ENCODE measurements at places on chromosomes 12 and 14.

DNA sequence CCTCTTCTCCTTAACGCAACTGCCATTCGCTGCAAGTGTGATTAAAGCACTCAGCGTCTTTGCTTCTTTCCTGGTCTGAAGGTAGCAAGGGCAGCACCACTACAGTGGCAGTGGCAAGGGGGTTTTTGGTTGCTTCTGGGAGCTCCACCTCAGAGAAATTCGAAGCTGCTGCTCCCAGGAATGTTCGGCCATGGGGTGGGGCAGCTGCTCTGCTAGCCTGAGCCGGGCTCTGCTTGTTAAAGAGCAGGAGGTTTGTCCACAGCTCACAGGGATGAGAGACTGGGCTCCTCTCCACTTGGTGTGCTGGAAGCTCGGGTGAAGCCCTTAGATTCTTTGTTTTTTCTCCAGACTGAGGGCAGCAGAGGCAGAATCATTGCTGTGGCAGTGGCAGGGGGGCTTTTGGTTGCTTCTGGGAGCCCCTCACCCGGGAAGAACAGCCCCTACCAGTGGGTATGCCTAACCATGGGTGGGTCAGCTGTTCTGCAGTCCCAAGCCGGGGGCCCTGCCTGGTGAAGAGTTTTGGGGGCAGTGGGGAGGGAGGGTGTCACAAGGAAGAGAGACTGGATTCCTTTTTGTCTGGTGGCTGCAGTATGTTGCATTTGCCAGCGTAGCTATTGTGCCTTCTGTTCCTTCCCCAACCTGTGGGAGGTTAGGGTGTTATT is 340.2 kb downstream of the AEBP2 start:
- DNase-seq, result no peak

DNA sequence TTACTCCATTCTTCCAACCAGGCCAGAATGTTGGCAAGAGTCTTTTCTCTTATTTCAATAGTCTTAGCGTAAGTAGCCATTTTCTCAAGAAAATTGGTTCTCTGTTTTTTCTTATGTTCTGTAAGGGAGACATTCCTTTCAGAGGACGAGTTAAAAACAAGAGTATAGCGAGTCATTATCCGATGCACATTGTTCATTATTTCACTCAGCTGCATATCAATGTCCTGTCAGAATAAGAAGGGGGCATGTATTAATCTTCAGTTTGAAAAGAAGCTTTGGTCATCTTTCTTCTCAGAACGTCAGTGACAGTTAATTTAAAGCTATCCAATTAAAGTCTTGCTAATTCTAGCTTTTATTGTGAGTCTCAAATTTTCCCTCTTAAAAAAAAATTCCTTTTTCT is 33.3 kb downstream of the FAM186A start:
- no peak for DNase-seq

GRCh38 chr12:47545938-47546609 is 159.8 kb downstream of the RPAP3 start:
- no peak for DNase-seq

DNA sequence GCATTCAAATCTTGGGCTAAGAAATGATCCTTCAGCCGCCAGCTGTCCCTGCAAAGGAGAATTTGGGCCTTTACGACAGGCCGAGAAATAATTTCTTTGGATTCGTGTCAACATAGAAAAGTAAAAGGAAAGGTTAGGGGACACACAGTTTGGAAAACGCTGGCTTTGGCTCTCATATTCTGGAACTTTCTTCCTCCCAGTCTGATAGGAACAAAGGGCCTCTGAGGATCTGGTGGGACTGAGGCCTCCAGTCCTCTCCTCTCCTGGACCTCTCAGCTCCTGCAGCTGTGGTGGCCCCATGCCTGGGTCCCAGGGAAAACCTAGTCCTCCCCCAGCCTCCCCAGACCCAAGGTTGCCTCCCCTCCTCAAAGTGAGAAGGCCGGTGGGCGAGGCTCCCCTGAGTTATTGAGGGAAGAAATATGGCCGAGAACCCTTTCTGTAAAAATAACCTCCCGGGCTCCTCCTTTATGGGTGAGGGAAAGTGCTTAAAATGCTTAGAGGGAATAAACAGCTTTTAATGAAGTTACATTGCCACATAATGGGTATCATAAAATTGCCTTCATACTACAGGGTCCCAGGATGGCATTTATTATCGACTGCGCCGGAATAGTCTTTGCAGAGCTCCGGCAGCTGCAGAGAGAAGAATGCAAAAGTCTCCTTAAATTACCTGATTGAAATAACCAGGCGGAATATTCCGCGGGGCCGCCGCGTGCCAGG is 188.3 kb downstream of the PHETA1 start:
- no peak for DNase-seq

DNA sequence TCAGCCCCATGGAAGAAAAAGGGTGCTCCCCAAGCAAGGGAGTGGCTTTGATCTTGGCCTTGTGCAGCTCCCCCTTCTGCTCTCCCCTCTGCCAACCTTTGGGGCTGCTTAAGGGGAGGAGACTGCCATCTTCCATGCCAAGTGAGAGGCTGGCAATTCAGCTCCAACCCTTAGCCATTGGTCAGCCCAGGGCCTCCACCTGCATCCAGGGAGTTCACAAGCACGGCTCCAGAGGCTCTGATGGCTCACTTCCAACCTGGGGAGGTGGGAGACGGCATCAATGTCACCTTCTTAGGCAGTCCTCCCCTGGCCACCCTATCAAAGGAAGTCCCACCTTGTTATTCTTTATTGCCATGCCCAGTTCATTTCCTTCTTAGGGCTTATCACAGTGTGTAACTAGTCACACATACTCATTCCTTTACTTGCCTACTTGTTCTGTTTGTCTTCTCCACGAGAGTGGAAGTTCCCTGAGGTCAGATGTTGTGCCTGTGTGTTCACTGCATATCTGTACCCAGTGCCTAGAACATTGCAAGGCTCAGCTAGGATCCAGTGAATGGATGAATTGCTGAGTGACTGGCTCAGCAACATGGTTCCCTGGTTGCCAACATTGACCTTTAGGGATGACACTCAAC is 5.0 kb downstream of the HDAC7 start:
- no peak for DNase-seq

DNA sequence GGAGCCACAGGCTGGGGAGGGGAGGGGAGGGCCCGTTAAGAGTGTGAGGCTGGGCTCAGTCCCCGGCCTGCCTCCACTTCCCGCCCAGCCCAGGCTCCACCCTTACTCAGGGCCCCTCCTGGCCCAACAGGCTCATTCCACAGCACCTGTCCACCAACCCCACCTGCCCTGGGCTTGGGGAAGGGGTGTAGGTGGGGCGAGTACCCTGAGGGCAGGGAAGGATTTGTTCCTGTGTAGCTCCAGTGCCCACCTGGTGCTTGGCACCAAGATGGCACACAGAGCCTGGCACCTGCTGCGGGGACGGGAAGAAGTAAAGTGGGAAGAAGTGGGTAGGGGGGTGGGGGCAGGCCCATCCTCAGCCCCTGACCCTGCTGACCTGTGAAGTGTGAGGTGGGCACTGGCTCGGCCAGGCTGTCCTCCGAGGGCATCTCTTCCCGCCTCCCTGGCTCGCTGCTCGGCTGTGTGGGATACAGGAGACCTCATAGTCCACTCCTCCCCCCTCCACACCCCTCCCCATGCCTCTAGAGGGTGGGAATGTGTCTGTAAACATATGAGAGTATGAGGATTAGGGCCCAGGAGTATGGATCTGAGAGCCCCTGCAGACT is 35.1 kb downstream of the NCKAP5L start:
- no peak for DNase-seq

GRCh38 chr14:24982472-24983155 is 67.3 kb downstream of the STXBP6 start:
- no peak for DNase-seq

GRCh38 chr12:54352891-54353874 is 11.1 kb downstream of the GPR84 start:
- DNase-seq, result no peak

DNA sequence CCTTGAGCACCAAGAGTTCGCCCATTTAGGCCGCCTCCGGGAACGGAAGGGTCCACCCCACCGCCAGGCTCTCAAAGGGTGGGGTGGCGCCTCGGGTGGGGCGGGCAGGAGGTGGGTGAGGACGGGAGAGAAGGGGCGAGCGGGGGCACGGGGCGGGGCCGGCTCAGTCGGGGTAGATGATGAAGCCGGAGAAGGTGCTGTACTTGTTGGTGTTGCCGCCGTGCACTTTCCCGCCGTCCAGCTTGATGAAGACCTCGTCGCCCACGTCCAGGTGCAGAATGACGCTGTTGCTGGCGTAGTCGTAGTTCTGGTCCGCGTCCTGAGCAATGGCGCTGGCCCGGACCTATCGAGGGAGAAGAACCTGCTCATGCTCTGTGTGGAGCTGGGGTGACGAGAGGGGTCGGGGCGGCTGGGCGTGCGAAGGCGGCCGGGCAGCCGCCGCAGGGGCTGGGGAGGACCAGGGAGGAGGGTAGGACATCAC is 4.1 kb downstream of the C1QL4 start:
- no peak for DNase-seq

- no peak for DNase-seq
Observed at GRCh38 chr12:83065562-83065961, 378.9 kb downstream of the TMTC2 start.

GRCh38 chr12:45348311-45348710 is 132.4 kb downstream of the ANO6 start:
- DNase-seq, result no peak

DNA sequence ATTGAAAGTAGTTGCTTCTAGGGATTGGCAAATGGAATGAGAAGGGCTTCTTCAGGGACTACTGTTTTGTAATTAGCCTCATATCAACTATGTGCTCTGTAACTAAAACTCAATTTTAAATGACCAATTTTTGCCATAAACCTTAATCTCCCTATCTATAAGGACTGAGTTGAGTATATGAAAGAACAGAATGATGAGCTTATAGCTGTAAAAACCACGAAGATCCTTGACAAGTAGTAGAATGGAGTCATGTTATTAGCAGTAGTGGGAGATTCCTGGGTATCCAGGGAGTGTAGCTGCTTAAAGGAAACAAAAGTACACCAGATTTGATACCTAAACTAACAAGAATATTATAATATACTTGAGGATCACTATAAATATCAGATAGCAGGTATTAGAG is 28.0 kb downstream of the LGALS3 start:
- DNase-seq, result no peak

DNA sequence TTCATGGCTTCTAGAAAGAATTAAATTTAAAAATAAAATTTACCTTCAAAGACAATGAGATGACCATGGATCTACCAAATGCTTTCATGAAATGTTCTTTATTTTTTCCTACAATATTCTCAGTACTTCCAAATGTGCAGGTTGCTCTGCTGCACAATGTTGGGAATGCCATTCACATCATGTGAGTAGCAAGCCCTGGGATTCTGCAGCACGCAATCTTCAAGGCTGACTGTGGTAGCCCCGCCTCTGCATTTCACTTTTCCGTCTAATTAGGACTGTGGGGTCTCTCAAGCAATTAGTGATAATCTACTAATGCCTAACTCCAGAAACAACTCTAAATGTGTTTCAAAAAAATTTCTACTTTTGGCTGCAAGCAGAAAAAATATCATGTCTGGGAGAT is 13.7 kb upstream of the NTN4 start:
- DNase-seq, result no peak

GRCh38 chr12:4107436-4107878 is 166.1 kb upstream of the CCND2 start:
- peak; percentile 43 for DNase-seq

DNA sequence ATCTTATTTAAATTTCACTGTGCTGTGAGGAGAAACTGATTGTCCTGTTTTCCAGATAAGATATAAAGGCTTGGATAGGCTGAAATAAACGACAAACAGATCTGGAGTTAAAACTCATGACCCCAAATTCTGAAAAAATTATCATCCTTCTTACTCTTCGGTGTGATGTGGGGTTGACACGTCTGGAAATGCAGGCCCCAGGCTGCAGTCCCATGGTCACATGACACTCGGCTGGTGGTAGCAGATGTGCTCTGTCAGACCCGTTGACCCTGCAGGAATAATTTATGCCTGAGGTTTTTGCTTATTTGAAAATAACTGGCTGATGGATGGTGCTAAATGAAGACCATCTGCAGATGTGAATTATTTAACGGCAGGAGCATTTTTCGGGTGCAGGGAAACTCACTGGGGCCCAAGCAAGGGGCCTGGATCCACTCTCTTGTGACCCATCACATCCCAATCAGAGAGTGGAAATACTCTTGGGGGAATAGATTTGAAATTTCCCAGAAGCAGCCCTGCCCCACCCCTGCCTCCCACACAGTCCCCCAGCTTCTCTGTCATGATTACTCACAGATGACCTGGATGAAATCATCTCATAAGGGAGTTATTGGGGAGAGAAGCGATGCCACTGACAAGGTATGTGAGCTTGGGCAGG is 47.7 kb upstream of the CMKLR1 start:
- DNase-seq, result no peak

DNA sequence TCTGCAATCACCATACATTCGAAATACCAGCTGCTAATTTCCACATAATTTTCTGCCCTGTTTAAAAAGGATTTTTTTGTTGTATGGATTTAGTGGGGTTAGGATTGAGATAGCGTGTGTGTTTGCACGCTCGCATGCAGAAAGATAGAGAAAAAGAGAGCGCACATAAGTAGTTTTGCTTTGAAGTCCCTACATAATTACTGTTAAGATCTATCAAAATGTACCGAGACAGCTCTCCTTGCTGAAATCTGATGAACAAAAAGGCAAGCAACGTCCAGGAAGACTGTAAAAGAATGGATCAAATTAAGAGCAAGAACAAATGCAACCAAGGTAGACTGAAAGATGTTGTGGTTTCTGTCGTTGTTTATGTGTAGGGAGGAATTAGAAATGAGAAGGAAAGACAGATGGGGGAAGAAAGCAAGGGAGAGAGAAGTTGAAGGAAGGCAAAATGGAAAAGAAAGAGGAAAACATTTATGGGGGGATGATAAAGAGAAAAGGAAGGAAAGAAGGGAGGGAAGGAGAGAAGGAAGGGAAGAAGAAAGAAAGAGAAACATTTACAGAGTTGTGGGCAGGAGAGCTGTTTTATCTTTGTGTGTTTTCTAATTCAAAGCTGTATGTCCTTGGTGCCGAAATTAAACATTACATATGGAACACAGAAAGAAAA is 522.3 kb downstream of the MED13L start:
- DNase-seq, result no peak

GRCh38 chr12:4256043-4256826 is 17.3 kb upstream of the CCND2 start:
- DNase-seq, result no peak

- no peak for DNase-seq
Observed at GRCh38 chr14:55051165-55051422, 353 bp upstream of the MAPK1IP1L start.

GRCh38 chr12:131436922-131437705 is 273.8 kb upstream of the SFSWAP start:
- no peak for DNase-seq

- no peak for DNase-seq
Observed at GRCh38 chr12:13911756-13912554, 69.4 kb downstream of the GRIN2B start.

GRCh38 chr14:67257906-67258305 is 16.7 kb downstream of the PALS1 start:
- DNase-seq, result no peak

Measured in stimulated activated CD4-positive, alpha-beta T cell treated with anti-CD3 and anti-CD28 coated beads, Interleukin-15, amount 100 ng/mL, for 1 hour (primary cell).